H1 (cell line): ENCODE measurements at places on chromosomes 13 and 19.

DNA sequence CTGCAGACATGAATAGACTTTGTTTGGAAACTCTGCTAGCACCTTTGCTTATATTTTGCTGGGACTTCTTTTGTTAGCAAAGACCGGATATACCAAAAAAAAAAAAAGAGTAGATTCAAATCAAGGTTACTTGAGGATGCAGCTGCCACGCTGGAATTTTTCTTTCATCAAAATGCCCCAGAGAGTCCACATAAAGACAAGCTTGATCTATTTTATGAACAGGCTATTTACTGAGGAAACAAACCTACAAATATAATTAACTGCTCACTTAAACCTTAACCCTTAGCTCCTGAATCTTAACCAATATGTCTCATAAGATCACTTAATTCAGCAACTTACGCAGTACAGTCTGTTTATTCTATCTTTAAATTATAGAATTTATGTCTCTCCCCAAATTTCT, 27.1 kb upstream of the DOCK9 start:
- H3K27me3 ChIP-seq = no peaks in the 10 kb centered on the region
- no peak overlapping the region for H3K27ac ChIP-seq
- no peak for DNase-seq
- no peak overlapping the region for H3K4me3 ChIP-seq
- peaks cover 7% of the 10 kb centered on the region for H3K4me1 ChIP-seq

- no peaks in the 10 kb centered on the region for H3K4me1 ChIP-seq
- no peaks in the 10 kb centered on the region for H3K27me3 ChIP-seq
- no peak for DNase-seq
- no peak overlapping the region for H3K27ac ChIP-seq
These were observed 154.1 kb downstream of the PTPRS start for GRCh38 chr19:5186293-5187050.

DNA sequence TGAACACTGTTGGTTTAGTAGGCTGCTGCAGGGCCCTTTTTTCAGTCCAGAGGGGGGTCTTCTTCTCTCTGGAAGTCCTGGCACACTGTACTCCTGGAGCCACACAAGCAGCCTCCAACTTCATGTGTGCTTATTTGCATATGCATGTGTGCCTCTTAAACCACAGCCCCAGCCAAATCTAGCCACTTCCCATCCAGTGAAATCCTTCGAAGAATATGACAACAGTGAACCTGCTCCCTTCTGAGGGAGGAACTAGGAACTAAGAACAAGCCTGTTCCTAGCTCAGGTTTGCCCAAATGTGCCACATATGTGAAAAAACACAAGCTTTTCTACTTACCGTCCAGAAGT, 348.5 kb downstream of the FOXO1 start:
- peaks cover 1% of the 10 kb centered on the region for H3K27me3 ChIP-seq
- peaks cover 9% of the 10 kb centered on the region for H3K4me1 ChIP-seq
- DNase-seq = no peak
- H3K4me3 ChIP-seq = no peak overlapping the region
- H3K27ac ChIP-seq = no peak overlapping the region

DNA sequence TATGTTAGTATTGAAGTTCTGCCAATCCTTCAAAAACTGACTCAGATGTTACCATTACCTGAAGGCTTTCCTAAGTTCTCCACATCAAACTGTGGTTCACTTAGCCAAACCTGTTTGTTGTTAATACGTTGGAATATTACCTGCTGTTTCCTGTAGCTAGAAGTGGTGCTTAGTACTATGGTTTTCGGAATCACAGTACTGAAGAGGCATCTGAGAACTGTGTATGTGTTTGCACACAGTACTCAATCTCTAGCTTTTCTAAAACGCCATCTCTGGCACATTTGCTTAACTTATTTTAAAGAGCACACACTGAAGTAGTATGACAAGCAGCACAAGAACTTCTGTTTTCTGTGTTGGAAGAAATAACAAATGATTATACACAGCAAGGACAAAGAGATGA, 248.2 kb downstream of the SHISA2 start:
- H3K27me3 ChIP-seq = no peaks in the 10 kb centered on the region
- no peaks in the 10 kb centered on the region for H3K36me3 ChIP-seq
- H3K4me1 ChIP-seq = no peaks in the 10 kb centered on the region; the same call in 1 of the 2 replicates
- no peak overlapping the region for H3K27ac ChIP-seq
- no peak overlapping the region for H3K4me3 ChIP-seq

DNA sequence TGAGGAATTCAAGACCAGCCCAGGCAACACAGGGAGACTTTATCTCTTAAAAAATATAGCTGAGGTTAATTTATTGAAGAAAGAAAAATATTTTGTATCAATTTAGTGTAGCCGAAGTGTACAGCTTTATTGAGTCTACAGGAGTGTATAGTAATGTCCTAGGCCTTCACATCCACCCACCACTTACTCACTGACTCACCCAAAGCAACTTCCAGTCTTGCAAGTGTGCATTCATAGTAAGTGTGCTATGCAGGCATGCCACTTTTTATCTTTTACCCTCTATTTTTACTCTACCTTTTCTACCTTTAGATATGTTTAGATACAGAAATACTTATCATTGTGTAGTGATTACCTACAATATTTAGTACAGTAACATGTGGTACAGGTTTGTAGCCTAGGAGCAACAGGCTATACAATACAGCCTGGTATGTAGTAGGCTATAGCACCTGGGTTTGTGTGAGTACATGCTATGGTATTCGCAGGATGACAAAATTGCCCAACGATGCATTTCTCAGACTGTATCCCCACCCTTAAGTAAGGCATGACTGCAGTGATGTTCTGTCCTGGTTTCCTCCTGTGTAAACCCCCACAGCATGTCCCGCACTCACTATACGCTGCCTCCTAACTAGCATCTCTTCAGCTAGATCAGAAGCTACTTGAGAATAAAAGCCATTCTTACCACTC, 15.3 kb upstream of the ATP12A start:
- H3K27me3 ChIP-seq = no peaks in the 10 kb centered on the region
- DNase-seq = no peak
- no peak overlapping the region for H3K4me3 ChIP-seq
- no peaks in the 10 kb centered on the region for H3K36me3 ChIP-seq
- H3K27ac ChIP-seq = no peak overlapping the region

DNA sequence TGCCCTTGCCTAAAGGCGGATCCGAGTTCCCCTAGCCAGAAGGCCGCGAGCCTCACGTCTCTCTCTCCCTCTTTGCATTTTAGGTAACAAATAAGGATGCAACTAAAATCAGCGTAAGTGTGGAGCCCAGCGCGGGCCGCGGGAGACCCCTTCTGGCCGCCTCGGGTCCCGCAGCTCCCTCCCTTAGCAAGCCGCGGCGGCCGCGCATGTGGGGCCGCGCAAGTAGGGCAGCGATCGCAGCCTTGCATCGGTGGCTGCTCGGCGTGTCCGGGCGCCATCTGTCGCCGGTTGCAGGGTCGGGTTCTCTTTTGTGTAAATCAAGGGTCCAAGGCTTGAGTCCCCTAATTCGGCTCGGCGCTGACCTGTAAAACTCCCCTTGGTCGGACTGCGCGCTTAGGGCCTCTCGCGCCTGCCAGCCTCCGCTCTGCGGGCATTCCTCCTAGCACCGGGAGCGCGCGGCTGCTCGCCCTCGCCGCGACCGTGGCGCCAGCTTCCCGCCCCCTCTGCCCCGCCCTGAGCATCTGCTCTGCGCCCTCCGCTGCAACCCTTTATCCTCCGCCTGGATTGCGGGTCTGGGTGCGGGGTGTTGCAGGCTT, 2.7 kb downstream of the VSTM2B start:
- DNase-seq = peak; percentile 91
- peaks cover 6% of the 10 kb centered on the region for H3K4me1 ChIP-seq
- H3K4me3 ChIP-seq = peak overlapping the region; percentile 52
- H3K27ac ChIP-seq = no peak overlapping the region
- peaks cover 47% of the 10 kb centered on the region for H3K27me3 ChIP-seq

DNA sequence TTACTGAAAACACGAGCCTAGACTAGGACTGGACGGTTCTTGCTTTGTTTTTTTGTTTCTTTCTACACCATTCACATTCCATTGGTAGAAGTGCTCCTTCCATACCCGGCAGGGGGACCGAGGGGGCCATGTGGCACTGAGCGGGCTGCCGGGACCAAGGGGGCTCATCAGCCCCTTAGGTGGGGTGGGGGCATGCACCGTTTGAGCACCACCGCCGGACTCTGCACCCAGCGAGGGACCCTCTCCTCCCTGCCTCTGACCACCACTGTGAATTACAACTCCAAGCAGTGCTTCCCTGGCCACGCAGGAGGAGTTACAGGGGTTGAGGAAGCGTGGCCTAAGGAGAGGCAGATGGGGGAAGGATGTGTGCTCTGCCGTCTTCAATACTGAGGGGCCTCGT, 15.0 kb upstream of the CFAP97D2 start:
- no peak overlapping the region for H3K4me3 ChIP-seq
- no peaks in the 10 kb centered on the region for H3K4me1 ChIP-seq
- no peak overlapping the region for H3K27ac ChIP-seq
- no peaks in the 10 kb centered on the region for H3K27me3 ChIP-seq
- DNase-seq = no peak

DNA sequence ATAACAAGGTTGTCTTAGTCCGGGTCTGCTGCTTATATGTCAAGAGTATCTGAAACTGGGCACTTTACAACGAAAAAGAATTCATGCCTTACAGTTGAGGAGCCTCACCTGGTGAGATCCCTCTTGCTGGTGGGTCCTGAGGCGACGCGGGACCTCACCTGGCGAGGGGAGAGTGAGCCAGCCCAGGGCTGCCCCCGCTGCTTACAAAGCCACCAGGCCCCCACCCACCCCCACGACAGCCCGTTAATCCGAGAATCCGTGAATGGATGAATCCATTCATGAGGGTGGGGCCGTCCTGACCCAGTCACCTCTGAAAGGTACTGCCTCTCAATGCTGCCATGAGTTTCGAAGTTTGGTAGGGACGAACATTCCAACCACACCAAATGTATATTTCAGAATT, 54.0 kb upstream of the F7 start:
- H3K27me3 ChIP-seq = no peaks in the 10 kb centered on the region
- peaks cover 2% of the 10 kb centered on the region for H3K4me1 ChIP-seq
- no peak overlapping the region for H3K4me3 ChIP-seq
- H3K36me3 ChIP-seq = no peaks in the 10 kb centered on the region

- DNase-seq = no peak
- H3K4me3 ChIP-seq = no peak overlapping the region
- H3K27me3 ChIP-seq = no peaks in the 10 kb centered on the region
- H3K4me1 ChIP-seq = no peaks in the 10 kb centered on the region
These were observed 143.5 kb upstream of the UBL3 start for GRCh38 chr13:29993716-29994488.

DNA sequence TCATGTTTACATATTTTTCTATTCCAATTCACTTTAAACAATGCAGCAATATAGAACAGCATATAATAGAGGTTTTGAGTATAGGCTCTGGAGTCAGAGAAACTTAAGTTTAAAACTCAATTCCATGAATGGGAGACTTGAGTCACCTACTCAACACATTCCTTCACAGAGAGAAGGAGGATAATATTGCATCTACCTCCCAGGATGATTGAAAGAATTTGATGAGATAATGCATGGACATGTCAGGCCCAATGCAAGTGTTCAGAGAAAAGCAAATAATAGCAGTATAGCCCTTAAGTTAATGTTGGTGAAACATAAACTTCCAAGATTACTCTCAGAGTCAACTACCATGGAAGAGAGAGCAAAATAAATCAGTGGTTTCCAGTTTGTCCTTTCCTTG, 170.2 kb downstream of the DCLK1 start:
- no peaks in the 10 kb centered on the region for H3K36me3 ChIP-seq
- no peak overlapping the region for H3K4me3 ChIP-seq
- no peak overlapping the region for H3K27ac ChIP-seq
- no peaks in the 10 kb centered on the region for H3K27me3 ChIP-seq
- DNase-seq = no peak
- H3K4me1 ChIP-seq = no peaks in the 10 kb centered on the region

DNA sequence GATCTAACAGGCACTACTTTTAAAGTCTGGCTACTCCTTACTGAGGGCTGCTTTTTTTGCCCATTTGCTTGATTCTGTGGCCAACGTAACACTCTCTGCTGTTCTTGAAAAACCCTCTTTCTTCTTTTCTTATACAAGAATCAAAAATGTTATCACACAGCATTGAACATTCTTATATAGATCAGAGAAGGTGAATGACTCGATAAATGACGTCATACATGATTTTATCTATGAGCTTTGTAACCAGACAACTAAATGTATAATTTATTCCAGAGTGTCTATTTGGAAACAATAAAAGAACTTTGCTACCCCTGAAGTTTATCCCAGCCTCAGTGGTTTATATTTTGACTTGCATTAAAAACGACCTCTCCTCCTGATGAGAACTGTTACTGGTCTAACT, 12.4 kb downstream of the RFX2 start:
- no peaks in the 10 kb centered on the region for H3K4me1 ChIP-seq
- H3K27me3 ChIP-seq = no peaks in the 10 kb centered on the region
- H3K27ac ChIP-seq = no peak overlapping the region
- no peak for DNase-seq
- H3K36me3 ChIP-seq = no peaks in the 10 kb centered on the region

GRCh38 chr13:33050161-33050560, 33.9 kb downstream of the KL start:
- DNase-seq = no peak
- H3K36me3 ChIP-seq = no peaks in the 10 kb centered on the region
- H3K4me3 ChIP-seq = no peak overlapping the region
- no peak overlapping the region for H3K27ac ChIP-seq

DNA sequence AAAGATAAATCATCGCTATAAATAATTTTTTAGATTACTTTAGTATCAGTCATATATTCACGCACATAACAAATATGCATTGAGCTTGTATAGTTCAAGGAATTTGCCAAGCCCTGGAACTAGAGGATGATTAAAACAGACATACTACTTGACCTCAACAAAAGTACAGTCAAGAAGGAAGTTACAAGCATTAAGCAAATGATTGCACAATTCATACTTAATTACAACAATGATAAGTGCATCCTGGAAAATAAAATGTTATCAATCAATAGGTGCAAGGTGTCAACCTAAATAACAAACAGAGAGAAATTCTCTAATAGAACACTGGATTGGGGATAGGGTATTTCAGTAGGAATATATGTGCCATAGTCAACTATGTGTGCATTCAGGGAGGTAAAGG, 491.2 kb downstream of the GPC5 start:
- DNase-seq = no peak
- no peak overlapping the region for H3K4me3 ChIP-seq
- H3K27ac ChIP-seq = no peak overlapping the region

DNA sequence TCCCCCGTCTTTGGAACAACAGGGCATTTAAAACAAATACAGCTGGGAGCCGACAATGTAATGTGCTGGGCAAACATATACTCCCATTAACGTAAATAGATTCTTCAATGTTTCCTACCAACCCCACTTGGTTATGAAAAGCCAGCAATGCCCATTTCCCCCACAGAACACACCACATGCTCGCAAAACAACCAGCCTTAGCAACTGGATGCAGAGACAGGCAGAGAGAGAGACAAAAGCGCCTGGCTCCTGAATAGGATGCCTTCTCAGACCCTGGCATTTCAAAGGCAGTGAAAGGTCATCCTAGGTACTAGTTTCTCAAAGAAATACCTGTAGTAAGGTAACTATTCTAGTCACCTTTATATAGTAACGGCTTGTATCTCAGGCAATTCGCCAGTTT, 462.9 kb downstream of the ITGBL1 start:
- H3K4me3 ChIP-seq = no peak overlapping the region; the same call in 1 of the 2 replicates
- no peak overlapping the region for H3K27ac ChIP-seq
- peaks cover 26% of the 10 kb centered on the region for H3K27me3 ChIP-seq
- no peaks in the 10 kb centered on the region for H3K36me3 ChIP-seq

- H3K4me3 ChIP-seq = no peak overlapping the region
- H3K27me3 ChIP-seq = peaks cover 7% of the 10 kb centered on the region
- no peak overlapping the region for H3K27ac ChIP-seq
- H3K36me3 ChIP-seq = no peaks in the 10 kb centered on the region
These were observed 3.0 kb upstream of the MATK start for GRCh38 chr19:3788996-3789778.

GRCh38 chr19:51007488-51007887, 6.1 kb upstream of the KLK8 start:
- no peak for DNase-seq
- H3K36me3 ChIP-seq = no peaks in the 10 kb centered on the region
- no peaks in the 10 kb centered on the region for H3K4me1 ChIP-seq
- no peak overlapping the region for H3K27ac ChIP-seq
- no peak overlapping the region for H3K4me3 ChIP-seq
